ENCODE measurements at places on chromosomes 7 and 10. TPM values are rescaled to one million over a fixed set of nuclear protein-coding genes. Genes with fewer than 3 reads are reported as not detected.

- no peak for DNase-seq
These were observed 47.5 kb downstream of the CHST15 start for GRCh38 chr10:124045801-124046355.

GRCh38 chr10:43294241-43294658, 27.4 kb upstream of the RASGEF1A start:
- DNase-seq = no peak

DNA sequence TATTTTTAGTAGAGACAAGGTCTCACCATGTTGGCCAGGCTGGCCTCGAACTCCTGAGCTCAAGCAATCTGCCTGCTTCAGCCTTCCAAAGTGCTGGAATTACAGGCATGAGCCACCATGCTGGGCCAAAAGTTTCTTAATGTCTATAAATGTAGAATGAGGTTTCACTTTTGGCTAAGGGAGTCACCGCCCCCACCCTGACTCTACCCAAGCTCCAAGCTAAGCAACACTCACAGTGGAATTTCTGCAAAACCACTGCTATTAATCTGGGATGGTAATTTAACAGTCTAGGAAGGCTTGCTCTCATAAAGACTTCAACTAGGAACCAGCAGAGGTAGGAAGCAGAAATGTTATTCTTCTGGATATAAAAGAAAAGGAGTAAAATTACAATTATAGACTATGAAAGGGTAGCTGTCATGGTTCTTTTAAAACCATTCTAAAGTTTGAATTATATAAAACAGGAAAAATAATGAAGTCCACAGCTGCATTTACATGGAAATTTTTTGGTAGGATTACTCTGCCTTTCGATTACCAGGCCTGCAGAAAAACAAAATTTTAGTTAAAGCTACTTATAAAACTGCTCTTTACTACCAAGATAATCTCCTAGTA, 211.6 kb downstream of the SFMBT2 start:
- DNase-seq = no peak

WDR86 gene
- 142 TPM for total RNA-seq

GRCh38 chr7:132584796-132585494, 8.7 kb upstream of the PLXNA4 start:
- no peak for DNase-seq

GRCh38 chr10:1358860-1359625, 302.9 kb downstream of the WDR37 start:
- DNase-seq = no peak

GRCh38 chr10:123746942-123747341, 80.8 kb downstream of the GPR26 start:
- no peak for DNase-seq

DNA sequence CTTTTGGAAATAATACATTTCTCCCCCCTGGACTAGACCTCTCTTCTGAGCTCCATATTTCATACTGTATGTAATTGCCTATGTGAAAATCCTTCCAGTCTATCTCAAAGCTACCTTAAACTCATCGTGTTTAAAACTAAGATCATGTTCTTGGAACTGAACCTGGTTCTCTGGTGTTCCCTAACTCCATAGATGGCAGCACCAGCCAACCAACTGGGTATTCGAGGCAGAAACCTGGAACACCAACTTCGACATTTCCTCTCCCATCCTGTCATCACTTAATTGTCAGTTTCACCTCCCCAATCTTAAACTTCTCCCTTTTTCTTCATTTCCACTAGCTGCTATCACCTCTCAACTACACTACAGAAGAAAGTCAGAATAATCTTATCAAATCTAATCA, 87.0 kb downstream of the ANKIB1 start:
- DNase-seq = no peak

ITIH5 gene
- total RNA-seq = 86.4 TPM

GALNT17 gene
- 82.5 TPM for total RNA-seq

All from tibial nerve (tissue), 4 donors.